Stimulated activated CD4-positive, alpha-beta T cell treated with anti-CD3 and anti-CD28 coated beads, Interleukin-1b, Interleukin-23, amount 100 ng/mL, for 1 hour (primary cell): ENCODE measurements at places on chromosomes 2 and 18.

- DNase-seq, result no peak
Observed at GRCh38 chr18:45976566-45976965, 9.4 kb upstream of the EPG5 start.

DNA sequence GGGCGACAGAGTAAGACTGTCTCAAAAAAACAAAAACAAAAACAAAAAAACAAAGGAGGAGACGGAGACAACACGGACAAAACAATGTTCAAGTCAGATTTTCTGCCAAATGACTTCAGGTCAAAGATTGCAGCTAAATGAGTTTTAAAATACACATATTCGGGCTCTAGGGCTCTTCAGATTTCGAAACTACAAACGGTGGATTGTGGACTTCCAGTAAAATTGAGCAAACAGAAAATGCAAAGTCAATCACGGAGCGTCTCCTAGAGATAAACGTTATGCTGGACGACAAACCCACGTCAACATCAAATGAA is 558 bp downstream of the MRPS5 start:
- DNase-seq, result no peak

- no peak for DNase-seq
Observed at GRCh38 chr2:71952572-71953188, 195.0 kb downstream of the CYP26B1 start.

- peak; percentile 70 for DNase-seq
Observed at GRCh38 chr2:112187805-112188596, 49.8 kb downstream of the FBLN7 start.
